ENCODE measurements at places on chromosomes 2 and 18. TPM values are rescaled to one million over a fixed set of nuclear protein-coding genes. Genes with fewer than 3 reads are reported as not detected.
A peak's percentile ranks its signal among the peaks of the same experiment; 100 is the strongest.

DNA sequence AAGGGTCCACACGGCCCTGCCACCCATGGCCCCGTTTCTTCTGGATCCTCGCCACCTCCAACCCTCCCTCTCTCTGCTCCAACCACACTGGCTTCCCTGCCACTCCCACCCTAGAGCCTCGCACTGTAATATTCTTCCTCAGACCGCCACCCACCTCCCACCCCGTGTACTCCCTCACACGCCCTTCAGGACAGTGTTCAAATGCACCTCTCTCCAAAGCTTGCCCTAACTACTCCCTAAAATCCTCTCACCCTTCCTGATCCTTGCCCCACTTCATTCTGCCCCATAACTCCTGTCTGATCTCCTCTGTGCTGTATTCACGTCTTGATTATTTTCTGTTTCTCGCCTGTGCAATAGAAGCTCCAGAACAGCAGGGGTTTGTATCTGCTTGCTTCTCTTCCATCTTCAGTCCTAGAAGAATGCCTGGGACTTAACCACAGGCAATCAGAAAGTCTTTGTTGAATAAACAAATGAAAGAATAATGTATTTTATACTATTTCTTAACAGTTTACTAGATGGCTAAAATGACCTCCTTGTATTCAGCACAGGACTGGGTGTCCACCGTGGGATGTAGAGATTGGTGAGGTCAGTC, 25.5 kb downstream of the EPB41L3 start:
- no peak for DNase-seq
- H3K4me3 ChIP-seq, result no peak overlapping the region
- H3K4me1 ChIP-seq, result peaks cover 61% of the 10 kb centered on the region
- H3K36me3 ChIP-seq, result no peaks in the 10 kb centered on the region
- H3K27ac ChIP-seq, result peak overlapping the region; percentile 60

Gene ZNF396
- total RNA-seq, result 1.4 TPM

DNA sequence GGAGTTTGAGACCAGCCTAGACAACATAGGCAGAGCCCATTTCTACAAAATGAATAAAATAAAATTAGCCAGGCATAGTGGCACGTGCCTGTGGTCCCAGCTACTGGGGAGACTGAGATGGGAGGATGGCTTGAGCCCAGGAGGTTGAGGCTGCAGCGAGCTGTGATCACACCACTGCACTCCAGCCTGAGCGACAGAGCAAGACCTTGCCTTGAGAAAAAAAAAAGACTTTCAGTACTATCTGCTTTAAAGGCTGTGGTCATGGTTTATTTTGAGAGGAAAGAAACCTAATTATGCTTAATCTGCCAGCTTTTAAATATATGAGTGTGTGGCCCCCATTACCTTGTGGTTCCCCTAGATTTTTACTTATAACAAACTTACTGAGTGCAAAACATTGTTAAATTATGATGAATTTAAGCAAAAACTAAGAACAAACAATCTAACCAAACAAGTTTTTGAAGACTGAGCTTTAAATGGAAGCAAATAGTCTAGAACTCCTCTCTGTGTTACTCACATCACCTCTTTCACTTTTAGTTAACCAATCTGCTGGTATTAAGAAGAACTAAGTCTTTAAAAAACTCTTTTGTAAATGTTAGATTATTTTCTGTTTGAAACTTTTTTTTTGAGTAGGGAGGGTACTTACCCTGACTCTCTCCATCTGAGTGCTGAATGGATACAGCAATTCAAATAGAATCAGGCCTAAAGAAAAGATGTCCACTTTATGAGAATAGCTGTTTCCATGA, 65.4 kb downstream of the EIF2AK3 start:
- H3K4me1 ChIP-seq, result no peaks in the 10 kb centered on the region
- no peak overlapping the region for H3K4me3 ChIP-seq
- peaks cover 21% of the 10 kb centered on the region for H3K36me3 ChIP-seq
- DNase-seq, result no peak
- H3K27ac ChIP-seq, result no peak overlapping the region

Gene GPR39
- not detected for total RNA-seq

Gene HTR2B
- total RNA-seq, result not detected

DNA sequence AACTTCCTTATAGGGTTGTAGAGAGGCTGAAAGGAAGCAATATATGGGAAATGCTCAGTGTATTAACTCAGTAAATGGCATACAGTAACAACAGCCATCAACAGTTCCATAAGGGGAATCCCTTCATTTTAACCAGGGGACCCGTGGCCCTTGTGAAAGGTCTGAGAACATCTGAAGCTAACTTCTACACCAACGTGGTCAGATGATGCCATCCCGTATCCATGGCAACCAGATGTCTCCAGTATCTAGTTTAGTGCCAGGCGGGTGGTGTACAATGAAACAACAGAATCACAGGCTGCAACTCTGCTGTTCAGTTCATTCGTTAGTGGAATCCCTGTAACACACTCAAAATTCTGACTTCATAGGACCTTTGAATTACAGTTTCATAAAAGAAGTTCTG, 162.3 kb downstream of the TGIF1 start:
- DNase-seq, result no peak
- H3K36me3 ChIP-seq, result no peaks in the 10 kb centered on the region
- H3K27ac ChIP-seq, result no peak overlapping the region
- H3K27me3 ChIP-seq, result no peaks in the 10 kb centered on the region
- H3K4me1 ChIP-seq, result peaks cover 30% of the 10 kb centered on the region

Gene RASGRP3
- total RNA-seq, result 3.0 TPM

Gene TBR1
- total RNA-seq, result not detected

GRCh38 chr18:51398104-51398503, 200.6 kb upstream of the MEX3C start:
- no peak overlapping the region for H3K27ac ChIP-seq
- no peak overlapping the region for H3K4me3 ChIP-seq
- peaks cover 3% of the 10 kb centered on the region for H3K27me3 ChIP-seq
